ENCODE measurements at places on chromosomes 3 and 15.

DNA sequence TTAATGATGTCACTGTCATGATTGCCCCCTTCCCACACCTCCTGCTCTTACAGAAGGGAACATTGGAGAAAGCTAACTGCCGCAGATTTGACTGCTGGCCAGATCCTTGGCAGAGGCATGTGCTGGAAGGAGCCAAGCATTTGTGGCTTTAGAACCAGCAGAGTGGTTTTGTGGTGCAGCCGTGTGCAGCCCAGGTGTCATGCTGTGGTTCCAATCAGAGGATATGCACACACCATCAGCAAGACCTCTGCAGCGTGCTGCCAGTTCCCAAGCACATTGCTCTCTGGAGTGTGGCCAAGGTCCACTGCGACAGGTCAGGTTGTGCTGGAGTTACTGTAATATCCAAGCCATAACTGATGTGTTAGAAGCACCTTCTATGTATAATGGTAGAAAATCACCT, 61.6 kb downstream of the OTOL1 start:
- ATAC-seq = no peak

GRCh38 chr3:24538891-24539290, 44.2 kb upstream of the THRB start:
- no peak for ATAC-seq

DNA sequence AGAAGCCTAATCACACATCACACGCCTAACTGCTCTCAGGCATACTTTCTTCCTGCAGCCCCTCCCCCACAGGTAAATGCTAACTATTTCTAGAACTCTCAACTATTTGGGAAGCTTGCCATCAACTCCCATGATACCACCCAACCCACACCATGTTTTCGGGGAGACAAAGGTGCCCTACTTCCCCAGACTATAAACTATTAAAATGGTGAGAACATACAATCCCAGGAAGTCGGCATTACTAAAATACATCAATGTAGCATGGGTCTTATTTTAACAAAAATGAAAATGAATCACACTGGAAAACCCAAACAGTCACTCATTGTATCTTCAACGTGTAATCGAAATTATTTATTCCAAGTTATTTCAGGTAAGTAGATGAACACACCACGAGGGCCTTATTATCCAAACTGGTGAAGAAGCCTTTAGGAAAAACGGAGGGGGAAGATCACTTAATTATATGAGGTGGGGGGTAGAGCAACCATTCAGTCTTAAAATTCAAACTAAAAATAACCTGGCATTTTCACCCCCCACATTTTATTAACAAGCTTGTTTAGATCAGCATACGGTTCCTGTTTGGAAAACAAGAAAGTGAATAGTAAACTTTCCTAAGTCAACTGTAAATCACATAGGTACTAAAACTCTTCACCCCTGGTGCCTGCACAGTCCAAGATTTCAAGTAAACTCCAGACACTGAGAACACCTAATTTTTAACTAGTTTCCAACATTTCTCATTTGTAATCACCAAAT, 1.9 kb downstream of the TBL1XR1 start:
- no peak for ATAC-seq

DNA sequence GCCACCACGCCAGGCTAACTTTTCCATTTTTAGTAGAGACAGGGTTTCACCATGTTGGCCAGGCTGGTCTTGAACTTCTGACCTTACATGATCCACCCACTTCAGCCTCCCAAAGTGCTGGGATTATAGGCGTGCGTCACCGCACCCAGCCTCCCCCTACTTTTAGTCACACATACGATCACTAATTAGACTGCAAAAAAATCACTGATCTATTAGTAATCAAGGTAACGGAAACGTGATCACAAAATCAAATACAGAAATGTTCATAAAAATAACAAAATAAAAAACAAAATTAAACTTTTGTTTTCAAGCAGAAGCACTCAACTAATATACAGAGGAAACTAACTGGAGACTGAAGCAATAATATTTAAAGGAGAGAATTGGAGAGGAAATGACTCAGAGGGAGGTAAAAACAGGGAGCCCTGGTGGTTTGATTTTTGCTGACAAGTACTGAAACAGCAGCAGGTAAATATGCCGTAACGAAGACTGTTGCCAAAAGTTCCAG, 4.6 kb downstream of the WDR53 start:
- no peak for ATAC-seq

GRCh38 chr3:145776782-145777408, 384.1 kb downstream of the PLOD2 start:
- ATAC-seq = no peak

Data from gastroesophageal sphincter (tissue), 4 donors.